ENCODE measurements at places on chromosomes 13 and 19.

- no peak for DNase-seq
Measured at GRCh38 chr13:32663660-32664059, 77.4 kb downstream of the PDS5B start.

- DNase-seq = no peak
Measured at GRCh38 chr19:13978351-13979243, 26.3 kb downstream of the DCAF15 start.

DNA sequence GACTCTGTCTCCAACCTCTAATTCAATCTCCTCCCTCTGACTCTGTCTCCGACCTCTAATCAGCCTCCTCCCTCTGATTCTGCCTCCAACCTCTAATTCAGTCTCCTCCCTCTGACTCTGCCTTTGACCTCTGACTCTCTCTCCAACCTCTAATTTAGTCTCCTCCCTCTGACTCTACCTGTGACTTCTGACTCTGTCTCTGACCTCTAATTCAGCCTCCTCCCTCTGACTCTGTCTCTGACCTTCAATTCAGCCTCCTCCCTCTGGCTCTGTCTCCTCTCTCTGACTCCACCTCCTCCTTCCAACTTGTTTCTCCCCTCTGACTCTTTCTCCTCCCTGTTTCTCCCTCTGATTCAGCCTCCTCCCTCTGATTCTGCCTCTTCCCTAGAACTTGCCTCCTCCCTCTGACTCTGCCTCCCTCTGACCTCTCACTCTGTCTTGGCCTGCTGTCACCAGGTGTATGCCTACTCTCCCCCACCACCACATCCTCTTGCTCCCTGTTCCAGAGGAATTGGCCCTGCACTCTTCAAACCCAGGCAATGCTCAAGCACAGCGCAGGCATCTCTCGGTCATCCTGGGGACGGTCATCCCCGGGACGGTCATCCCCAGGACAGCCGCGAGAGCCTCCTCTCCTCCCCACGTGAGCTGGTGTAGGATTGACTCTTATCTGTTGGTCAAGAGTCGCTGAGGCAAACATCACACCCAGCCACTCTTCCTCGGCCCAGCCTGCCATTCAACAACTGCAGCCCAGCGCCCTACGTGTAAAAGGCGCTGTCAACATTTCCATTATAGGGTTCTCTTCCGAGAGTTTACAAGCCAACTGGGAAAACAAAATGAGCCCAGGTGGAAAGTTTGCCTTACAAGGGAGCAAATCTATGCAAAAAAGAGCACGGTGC, 60.2 kb downstream of the ZIC5 start:
- no peak for DNase-seq

GRCh38 chr13:35741657-35742056, 265.2 kb upstream of the MAB21L1 start:
- DNase-seq = no peak

- no peak for DNase-seq
Measured at GRCh38 chr13:71625694-71626093, 241.3 kb downstream of the DACH1 start.

DNA sequence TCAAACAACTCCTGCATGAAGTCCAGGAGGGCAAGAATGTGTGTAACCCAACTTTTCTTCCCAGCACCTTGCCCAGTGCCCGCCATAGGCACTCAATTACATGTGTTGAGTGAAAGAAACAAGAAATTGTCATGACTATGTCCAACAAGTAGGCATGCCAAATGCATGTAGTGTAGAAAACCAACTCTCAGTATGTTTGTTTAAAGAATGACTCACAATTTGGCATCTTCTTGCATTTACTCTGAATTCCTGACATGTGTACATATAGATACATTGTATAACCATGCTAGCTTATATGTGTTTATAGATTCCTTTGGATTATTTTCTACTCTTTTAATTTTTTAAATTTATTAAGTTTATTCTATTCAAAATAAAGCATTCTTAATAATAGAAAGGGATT, 305.0 kb downstream of the EFNB2 start:
- no peak for DNase-seq

GRCh38 chr13:99009987-99010551, 32.2 kb upstream of the DOCK9 start:
- DNase-seq = no peak

GRCh38 chr13:59016250-59016649, 1147.5 kb downstream of the DIAPH3 start:
- DNase-seq = no peak

GRCh38 chr13:29131881-29132668, 311.9 kb downstream of the MTUS2 start:
- no peak for DNase-seq

GRCh38 chr13:43883631-43884030, 3.9 kb downstream of the LACC1 start:
- DNase-seq = no peak

- no peak for DNase-seq
Measured at GRCh38 chr13:105598529-105598928, 936.9 kb downstream of the EFNB2 start.

GRCh38 chr13:66915596-66916185, 314.4 kb downstream of the PCDH9 start:
- DNase-seq = no peak

DNA sequence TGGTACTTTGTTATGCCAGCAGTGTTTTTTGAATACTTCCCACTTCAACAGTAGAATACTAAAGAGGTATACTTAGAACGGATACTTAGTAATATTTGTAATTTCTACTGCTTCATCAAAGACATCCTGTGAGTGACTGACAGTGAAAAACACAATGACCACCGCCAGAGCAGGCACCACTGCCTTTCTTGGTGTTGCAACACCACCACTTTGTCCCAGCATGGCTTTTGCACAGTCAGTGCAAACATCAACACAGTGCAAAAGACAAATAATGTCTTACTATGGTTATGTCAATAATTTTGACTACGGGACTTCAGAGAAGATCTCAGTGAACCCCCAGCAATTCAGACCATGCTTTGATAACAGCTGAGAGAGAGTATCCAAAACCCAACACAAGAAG, 220.5 kb downstream of the RBM26 start:
- DNase-seq = no peak
